ENCODE measurements at places on chromosomes 2 and 18.

DNA sequence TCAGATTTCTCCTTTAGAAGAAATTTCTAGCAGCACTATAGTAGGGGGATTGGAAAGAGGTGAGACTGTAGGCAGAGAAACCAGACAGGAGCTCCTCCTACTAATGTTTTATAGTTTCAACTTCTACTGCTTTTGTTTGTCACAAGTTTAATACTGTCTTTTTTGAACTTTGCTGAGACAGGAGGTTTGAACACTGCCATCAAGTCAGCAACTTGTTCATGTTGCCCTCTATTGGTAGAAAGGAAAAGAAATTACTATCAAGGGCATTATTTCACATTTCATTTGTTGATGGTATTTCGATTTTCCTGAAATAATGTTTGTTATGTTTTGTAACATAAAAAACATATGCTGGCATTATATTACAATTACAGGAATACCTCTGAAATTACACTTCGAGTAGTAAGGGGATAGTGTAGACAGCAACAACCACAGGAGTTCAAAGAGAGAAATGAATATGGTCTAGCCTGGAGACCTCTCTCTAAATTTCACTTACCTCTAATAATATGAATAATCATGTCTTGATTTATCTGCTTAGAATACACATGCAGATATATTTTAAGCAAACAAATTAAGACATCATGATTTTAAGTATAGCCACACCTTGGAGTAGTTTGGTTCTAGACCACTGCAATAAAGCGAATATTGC lies 12.4 kb upstream of the CCDC88A start:
- no peak for DNase-seq

DNA sequence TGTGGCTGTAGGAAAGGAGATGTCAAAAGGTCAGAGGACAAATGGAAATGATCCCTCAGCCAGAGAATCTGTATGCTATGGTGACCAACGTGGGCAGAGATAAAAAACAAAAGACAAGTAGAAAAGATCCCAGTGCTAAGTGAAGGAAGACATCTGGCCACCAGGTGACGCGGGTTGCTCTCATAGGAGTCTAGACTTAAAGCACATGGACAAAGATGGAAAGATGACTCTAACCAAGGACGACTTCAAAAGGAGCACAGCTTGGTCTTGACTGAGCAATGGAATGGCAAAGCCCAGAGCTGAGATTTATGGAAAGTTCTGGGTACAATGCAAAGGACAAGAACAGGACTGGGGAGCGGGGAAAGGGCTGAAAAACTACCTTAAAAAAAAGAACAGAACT lies 96.8 kb downstream of the CLIP4 start:
- DNase-seq, result no peak

DNA sequence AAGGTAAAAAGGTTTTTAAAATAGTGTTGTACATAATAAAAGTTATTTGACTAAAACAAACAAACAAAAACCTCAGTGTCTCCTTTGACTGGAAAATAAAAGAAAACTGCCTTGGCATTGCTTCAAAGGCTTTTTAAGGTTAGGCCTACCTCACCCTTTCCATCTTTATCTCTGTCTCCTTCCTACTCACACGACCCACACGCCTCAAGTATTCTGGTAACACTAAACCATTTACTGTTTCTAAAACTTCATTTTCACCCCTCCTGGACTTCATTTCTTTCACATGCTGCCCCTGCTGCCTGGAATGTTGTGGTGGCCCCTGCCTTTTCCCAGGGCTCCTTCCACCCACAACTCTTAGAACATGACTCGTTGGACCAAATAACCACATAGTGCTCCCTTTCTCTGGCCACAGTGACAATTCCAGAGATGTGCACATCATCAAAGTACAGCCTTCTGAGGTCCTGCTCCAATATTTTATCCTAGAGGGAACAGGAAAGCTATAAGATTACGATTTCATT lies 54.0 kb downstream of the ERBB4 start:
- no peak for DNase-seq

- no peak for DNase-seq
Measured at GRCh38 chr2:58432491-58433170, 191.5 kb upstream of the FANCL start.

DNA sequence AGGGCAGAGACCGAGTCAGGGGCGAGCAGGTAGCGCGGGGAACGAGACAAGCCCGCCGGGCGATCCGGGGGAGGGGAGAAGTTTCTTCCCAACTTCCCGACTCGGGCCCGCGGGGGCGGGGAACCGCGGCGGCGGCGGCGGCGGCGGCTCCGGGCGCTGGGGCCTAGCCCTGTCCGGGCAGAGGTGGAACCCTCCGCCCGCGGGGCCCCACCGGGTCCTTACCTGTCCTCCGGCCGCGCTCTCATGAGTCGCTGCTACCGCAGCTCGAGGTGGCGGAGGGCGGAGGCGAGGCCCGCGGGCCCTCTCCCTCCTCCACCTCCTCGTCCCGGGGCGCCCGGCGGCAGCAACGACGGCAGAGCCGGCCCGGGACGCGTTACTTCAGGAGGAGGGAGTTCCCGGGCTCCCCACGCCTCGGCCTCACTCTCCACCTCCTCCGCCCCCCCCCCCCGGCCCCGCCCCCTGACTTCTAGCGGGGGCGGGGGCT lies at the start of gene YES1:
TSS of gene YES1 (minus strand) at position 351 of the 484 bp plus-strand sequence. CDS start 55,415 bp downstream, outside the sequence.
- peak; percentile 20 for DNase-seq

GRCh38 chr18:48607056-48607984 lies 68.5 kb downstream of the CTIF start:
- DNase-seq, result no peak

- DNase-seq, result no peak
Measured at GRCh38 chr2:14615121-14615520, 17.4 kb upstream of the LRATD1 start.

DNA sequence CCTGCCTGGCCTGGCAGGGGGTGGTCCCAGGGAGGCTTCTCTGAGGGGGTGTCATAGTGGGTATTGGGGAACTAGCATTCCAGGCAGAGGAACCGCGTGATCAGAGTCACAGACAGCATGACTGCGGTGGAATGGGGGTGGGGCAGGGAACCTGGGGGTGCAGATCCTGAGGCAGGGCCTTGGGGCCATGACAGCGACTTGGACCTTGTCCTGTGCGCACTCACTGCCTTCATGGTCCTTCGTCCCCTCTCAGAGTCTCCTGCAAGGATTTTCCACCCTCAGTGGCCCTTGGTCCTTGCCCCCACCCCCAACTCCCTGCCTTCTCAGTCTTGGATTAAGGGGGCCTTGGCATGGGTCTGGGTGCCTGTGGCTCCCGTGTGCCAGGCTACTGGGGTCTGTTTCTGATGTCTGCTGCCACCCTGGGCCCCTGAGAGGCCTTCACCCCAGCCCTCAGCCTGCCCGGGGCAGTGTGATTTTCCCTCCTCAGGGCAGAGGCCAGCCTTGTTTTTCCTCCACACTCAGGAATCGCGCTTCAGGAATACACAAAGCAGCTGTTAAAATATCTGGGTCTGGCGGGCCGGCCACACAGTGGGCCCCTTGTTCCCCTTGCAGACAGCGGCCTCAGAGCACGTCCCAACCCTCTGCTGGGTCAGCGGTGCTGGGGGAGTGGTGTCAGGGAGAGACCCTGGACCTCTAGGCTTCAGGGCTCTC lies 51.6 kb downstream of the GLI2 start:
- DNase-seq, result no peak

- no peak for DNase-seq
Measured at GRCh38 chr18:75041586-75041985, 167.4 kb downstream of the PTGR3 start.

GRCh38 chr2:21317131-21317530 lies 193.4 kb downstream of the TDRD15 start:
- DNase-seq, result no peak

DNA sequence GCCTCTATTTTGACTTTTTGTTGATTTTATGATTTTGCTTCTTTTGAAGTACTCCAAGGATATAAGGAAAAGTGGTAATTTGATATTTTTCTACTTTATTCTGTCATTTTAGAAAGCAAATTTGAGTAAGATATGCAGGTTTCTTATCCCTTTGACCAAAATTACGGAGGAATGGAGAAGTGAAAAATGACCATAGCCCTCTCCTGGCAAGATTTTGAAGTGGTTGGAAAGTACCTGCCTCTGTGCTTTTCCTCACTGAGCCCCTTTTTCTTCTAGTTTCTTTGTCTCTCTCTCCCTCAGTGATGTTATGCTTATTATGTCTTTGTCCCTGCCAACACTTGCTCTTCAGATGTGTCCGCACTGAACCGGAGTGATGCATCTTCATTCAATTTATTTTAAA lies 898.1 kb downstream of the EPHA4 start:
- DNase-seq, result no peak

DNA sequence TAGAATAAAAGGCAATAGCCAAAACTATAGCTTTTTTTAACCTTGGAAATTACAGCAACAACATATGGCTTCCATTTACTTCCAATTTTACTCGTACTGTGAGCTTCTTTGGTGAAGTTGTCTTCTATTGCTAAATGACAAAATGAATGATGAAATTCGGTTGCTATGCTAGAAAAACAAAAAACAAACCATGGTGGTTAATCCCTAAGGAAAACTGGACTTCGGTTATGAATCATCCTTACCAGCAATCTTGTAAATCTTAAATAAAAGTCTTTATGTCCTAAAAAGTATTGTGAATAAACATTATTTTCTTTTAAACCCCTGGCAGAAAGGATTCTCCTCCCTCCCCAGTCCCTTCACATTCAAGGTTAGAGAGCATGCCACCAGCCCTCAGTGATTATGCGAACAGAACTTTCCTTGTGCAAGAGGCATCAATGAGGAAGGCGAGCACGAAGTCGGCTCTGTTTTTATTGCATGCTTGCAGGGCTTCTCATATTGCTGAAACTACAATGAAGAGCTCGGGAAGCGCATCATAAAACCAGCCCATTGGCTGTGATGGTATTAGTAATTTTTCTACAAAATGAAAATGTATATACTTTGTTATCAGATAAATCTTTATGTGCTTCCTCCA lies 62.9 kb downstream of the ZNF521 start:
- no peak for DNase-seq

DNA sequence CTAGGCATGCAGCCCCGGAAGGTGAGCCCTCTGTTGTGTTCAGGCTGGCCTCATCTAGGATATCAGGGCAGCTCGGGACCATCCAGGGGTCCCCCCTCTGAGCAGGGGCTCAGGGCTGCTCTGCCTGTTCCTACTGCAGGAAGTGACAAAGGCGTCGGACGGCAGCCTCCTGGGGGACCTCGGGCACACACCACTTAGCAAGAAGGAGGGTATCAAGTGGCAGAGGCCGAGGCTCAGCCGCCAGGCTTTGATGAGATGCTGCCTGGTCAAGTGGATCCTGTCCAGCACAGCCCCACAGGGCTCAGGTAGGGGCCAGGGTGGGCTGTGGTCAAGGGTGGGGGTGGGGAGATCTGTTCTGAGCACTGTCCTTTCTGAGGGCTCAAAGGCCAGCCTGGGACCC lies 13.1 kb downstream of the KCNIP3 start:
- no peak for DNase-seq

GRCh38 chr2:41736105-41736567 lies 311.7 kb upstream of the PKDCC start:
- no peak for DNase-seq

DNA sequence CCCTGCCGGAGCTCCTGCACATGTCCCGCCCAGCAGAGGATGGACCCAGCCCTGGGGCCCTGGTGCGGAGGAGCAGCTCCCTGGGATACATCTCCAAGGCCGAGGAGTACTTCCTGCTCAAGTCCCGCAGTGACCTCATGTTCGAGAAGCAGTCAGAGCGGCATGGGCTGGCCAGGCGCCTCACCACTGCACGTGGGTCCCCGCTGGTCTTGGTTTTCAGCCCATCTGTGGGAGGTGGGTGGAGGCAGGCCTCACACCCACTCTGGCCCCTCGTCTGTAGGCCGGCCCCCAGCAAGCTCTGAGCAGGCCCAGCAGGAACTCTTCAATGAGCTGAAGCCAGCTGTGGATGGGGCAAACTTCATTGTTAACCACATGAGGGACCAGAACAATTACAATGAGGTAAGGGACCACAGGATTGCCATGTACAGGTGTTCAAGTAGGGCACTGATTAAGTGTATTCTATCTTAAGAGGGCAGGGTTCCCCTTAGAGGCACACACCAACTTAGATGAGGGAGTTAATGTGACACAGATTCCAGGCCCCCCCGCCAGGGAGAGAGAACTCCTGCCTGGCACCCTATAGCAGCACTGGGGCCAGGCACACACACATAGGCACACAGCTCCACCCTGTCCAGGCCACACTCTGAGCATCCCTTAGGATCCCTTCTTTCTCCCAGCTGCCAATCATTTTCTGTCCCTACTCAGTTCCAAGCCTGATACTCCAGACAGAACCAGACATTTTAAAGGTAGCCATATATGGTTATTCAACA lies 5.4 kb upstream of the CHRNG start:
- no peak for DNase-seq

DNA sequence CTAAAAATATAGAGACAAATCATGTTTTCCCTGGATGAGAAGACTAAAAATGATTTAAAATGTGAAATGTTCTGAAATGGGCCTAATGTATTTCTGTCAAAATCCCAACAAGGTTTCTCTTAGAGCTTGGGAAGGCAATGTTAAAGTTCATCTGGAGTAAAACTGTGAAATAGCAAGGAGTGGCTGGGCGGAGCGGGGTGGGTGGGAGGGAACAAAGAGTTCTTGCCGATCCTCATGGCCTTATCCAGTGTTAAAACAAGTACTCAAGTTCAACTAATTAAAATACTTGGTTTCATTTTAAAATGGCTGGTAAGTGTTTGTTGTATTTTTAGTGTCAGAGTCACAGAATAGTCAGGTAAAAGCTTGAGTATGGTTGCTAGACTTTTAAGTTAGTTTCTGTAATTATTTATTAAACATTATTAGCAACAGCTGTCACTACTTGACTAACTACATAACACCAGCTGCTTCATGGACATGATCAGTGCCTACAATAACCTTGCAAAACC lies 87.3 kb downstream of the RTN4 start:
- no peak for DNase-seq

- DNase-seq, result no peak
Measured at GRCh38 chr2:177029501-177029900, 183.1 kb upstream of the HNRNPA3 start.

DNA sequence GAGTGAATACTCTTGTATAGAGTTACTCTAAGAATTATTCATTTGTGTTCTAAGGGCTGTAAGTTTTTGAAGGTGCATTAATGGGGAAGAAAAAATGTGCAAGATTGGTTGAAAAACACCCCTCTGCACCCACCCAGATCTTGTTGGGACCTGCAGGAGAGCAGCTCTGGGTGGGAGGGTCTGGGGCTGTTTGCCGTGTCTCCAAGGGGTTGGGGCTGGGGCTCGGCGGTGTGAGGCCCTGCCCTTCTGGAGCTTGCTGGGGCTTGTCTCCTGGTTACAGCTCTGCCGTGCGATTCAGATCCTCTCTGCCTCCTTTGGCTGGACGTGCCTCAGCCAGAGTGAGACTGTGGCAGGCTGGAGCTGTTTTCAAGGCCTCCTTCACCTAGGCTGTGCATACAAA lies 26.1 kb downstream of the IGFBP2 start:
- DNase-seq, result no peak

- no peak for DNase-seq
Measured at GRCh38 chr2:125168442-125168841, 1143.4 kb downstream of the CNTNAP5 start.

DNA sequence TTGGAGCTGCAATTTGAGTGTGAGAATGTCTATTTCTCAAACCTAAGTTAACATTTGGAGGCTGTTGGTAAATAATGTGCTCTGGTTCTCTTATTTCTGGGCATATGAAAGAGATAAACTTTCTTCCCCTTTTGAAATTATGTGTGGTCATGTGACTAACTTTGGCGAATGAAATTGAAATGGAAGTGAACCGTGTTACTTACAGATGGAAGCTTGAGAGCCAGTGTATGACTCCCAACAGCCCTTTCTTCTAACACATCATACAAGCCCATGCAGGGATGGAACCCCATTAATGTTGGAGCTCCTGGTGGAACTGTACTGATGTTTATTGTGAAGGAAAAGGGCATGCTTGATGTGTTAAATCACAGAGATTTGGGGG lies 725.8 kb downstream of the TSN start:
- no peak for DNase-seq

All from stimulated activated CD4-positive, alpha-beta T cell treated with anti-CD3 and anti-CD28 coated beads, Interleukin-1b, Interleukin-23, amount 100 ng/mL, for 1 hour (primary cell).